ENCODE measurements at places on chromosomes 6 and 20. TPM values are rescaled to one million over a fixed set of nuclear protein-coding genes. Genes with fewer than 3 reads are reported as not detected.

VGLL2 gene
- not detected for total RNA-seq

PTCRA gene
- total RNA-seq: not detected

MUCL3 gene
- not detected for total RNA-seq

STMND1 gene
- total RNA-seq: 2.5 TPM

MGME1 gene
- total RNA-seq: 7.8 TPM

DOK5 gene
- total RNA-seq: 2.0 TPM

DACT2 gene
- total RNA-seq: 1.0 TPM

TAGAP gene
- total RNA-seq: 2.9 TPM

RAB32 gene
- 43.8 TPM for total RNA-seq

SIRPA gene
- total RNA-seq: 53.9 TPM

CCN5 gene
- 16.1 TPM for total RNA-seq

DNA sequence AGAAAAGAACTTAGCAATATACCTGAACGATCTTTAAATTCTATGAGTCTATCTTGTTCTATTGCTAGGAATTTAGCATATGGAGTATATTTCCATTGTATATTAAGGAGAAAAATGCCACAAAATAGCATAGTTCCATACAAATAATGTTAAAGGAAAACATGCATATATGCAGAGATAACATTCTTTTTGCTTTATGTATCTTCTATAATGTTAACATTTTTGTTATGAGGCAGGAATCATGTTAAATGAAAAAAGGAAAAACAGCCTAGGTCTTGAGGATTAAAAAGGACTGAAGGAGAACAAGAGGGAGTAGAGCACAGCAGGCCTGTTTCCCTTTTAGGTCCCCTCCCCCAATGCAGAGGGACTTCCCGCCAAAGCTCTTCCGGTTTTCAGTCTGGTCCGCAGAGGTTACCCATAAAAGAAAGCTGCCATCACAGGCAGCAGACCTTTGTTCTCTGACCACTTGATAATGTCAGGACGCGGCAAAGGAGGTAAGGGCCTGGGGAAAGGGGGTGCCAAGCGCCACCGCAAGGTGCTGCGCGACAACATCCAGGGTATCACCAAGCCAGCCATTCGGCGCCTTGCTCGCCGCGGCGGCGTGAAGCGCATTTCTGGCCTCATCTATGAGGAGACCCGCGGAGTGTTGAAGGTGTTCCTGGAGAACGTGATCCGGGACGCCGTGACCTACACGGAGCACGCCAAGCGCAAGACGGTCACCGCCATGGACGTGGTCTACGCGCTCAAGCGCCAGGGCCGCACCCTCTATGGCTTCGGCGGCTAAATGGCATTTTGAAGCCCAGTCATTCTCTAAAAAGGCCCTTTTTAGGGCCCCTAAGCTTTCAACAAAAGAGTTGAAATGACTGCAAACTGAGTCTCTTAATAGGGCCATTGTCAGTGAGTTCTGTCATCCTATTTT lies 108.4 kb upstream of the PRSS16 start:
- no peak for DNase-seq
- peak overlapping the region; percentile 78 for H3K4me3 ChIP-seq
- no peaks in the 10 kb centered on the region for H3K36me3 ChIP-seq
- H3K27me3 ChIP-seq: no peaks in the 10 kb centered on the region
- no peaks in the 10 kb centered on the region for H3K4me1 ChIP-seq

DNA sequence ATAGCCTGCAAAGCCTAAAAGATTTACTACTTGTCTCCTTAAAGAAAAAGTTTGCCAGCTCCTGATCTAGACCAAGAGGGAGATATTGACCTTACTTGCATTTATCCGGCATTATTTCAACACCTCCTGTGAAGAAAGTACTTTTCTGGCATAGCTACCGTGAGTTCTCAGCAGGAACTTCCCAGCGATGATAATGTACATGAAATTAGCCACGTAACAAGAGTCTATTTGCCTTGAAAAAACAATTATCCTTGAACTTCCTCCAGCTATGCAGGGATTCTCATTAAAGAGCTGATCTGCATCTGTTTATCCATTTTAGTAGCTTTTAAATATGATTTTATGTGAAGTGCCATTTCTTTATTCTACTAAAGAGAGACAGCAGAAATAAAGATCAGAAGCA lies 41.7 kb downstream of the ALDH5A1 start:
- no peak for DNase-seq
- H3K27me3 ChIP-seq: no peaks in the 10 kb centered on the region
- no peak overlapping the region for H3K4me3 ChIP-seq
- H3K36me3 ChIP-seq: no peaks in the 10 kb centered on the region
- no peaks in the 10 kb centered on the region for H3K4me1 ChIP-seq

- H3K4me1 ChIP-seq: no peaks in the 10 kb centered on the region
- no peaks in the 10 kb centered on the region for H3K36me3 ChIP-seq
- H3K27me3 ChIP-seq: no peaks in the 10 kb centered on the region
- no peak overlapping the region for H3K27ac ChIP-seq
These were observed 17.5 kb upstream of the SDCBP2 start for GRCh38 chr20:1346315-1346969.

DNA sequence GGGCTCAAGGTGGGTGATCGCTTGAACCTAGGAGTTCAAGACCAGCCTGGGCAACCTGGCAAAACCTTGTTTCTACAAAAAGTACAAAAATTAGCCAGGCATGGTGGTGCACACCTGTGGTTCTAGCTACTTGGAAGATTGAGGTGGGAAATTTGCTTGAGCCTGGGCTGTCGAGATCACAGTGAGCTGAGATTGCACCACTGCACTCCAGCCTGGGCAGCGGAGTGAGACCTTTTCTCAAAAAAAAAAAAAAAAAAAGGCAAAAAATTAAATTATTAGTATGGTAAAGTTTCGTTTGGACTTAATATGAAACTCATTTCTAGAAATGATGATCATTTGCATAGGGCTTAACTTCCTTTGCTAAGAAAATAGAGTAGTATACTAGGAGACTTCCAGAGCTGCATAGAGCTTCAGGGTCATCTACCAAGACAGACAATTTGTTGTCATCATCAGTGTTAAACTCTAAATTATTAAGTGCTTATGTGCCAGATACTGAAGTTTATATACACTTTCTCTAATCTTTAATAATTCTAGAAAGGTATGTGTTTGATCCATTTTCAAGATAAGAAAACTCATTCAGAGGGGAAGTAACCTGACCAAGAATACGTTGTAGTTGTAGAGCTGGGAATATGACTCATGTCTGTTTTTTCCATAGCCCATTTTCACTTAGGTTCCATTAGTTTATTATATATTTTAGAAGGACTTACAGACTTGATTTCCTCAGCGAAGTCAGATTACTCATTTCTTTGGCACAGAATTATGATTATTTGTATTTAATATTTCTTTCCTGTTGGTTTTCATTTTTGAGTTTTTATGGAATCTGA lies 84.5 kb downstream of the SLC16A10 start:
- DNase-seq: no peak
- H3K4me1 ChIP-seq: no peaks in the 10 kb centered on the region
- no peak overlapping the region for H3K27ac ChIP-seq
- H3K27me3 ChIP-seq: no peaks in the 10 kb centered on the region
- H3K36me3 ChIP-seq: no peaks in the 10 kb centered on the region

GRCh38 chr20:35030136-35030535 lies 62.5 kb downstream of the TRPC4AP start:
- peaks cover 7% of the 10 kb centered on the region for H3K36me3 ChIP-seq
- DNase-seq: no peak
- H3K4me3 ChIP-seq: no peak overlapping the region
- H3K27ac ChIP-seq: no peak overlapping the region
- no peaks in the 10 kb centered on the region for H3K27me3 ChIP-seq

- H3K27ac ChIP-seq: no peak within 1 kb of the TSS
- H3K4me1 ChIP-seq: no peaks in the 10 kb centered on the region
- DNase-seq: no peak
- no peaks in the 10 kb centered on the region for H3K27me3 ChIP-seq
These were observed at the start of gene POPDC3 for GRCh38 chr6:105179244-105180065. POPDC3 (minus strand) TSS chr6:105180014; CDS start chr6:105161909, 18,105 bp downstream.

GRCh38 chr6:114398481-114398880 lies 55.7 kb upstream of the HS3ST5 start:
- no peak overlapping the region for H3K27ac ChIP-seq
- no peaks in the 10 kb centered on the region for H3K27me3 ChIP-seq
- no peaks in the 10 kb centered on the region for H3K36me3 ChIP-seq
- DNase-seq: no peak

DNA sequence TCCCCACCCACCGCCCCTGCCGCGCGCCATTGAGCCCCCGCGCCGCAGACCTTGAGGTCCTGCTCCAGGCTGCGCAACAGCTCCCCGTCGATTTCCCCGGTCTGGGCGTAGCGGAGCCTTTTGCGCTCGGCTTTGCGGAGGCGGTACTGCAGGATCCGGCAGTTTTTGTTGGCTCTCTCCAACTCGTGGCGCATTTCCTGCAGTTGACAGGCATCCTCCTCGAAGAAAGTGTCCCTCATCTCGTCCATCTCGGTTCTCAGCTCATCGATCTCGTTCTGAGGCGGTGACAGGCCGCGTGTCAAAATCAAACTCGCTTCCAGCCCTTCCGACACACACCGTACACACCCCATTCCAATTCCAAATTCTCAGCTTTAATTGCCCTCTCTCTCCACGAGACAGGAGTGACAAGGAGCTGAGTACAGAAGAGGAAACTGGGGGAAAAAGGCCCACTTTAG lies 4.3 kb downstream of the MTCL3 start:
- no peaks in the 10 kb centered on the region for H3K4me1 ChIP-seq
- no peaks in the 10 kb centered on the region for H3K36me3 ChIP-seq
- peak overlapping the region; percentile 54 for H3K4me3 ChIP-seq
- H3K27ac ChIP-seq: no peak overlapping the region
- DNase-seq: no peak

GRCh38 chr6:35698858-35699257 lies 10.1 kb upstream of the FKBP5 start:
- no peaks in the 10 kb centered on the region for H3K4me1 ChIP-seq
- H3K27me3 ChIP-seq: no peaks in the 10 kb centered on the region
- H3K36me3 ChIP-seq: no peaks in the 10 kb centered on the region
- H3K27ac ChIP-seq: no peak overlapping the region

DNA sequence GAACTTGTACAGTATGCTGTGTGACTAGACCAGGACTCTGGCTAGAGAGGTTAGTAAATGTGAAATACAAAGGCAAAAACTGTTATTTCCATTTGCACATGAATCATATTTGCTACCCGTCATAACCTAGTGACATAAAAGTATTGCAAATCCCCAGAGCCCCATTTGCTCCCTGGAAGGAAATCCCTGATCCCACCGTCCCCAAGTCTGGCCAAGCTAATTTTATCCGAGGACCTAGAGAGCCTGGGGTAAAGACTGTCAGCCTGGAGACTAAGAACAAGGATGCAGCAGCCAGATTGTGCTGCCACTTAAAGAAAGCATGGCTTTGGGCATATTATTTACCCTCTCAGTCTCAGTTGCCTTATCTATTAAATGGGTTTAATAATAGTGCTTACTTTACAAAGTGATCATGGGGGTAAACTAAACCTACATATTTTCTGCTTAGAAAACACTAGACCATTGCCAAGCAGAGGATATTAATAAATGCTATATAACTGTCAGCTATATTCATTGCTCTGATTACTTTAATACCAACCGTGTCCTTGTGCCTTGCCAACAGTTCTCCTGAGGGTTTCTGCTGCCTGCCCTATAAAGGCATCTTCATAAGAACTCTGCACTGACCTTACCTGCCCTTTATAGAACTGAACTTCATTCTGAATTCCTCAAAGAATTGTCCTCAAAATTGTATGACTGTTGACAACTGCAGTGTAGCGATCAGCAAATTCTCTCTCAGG lies 16.9 kb upstream of the TNFAIP3 start:
- H3K4me3 ChIP-seq: no peak overlapping the region
- no peak overlapping the region for H3K27ac ChIP-seq
- no peak for DNase-seq
- no peaks in the 10 kb centered on the region for H3K4me1 ChIP-seq

- H3K4me3 ChIP-seq: no peak overlapping the region
- H3K27ac ChIP-seq: no peak overlapping the region
- no peak for DNase-seq
- no peaks in the 10 kb centered on the region for H3K27me3 ChIP-seq
- H3K36me3 ChIP-seq: no peaks in the 10 kb centered on the region
- H3K4me1 ChIP-seq: no peaks in the 10 kb centered on the region
These were observed 167.7 kb downstream of the EYA2 start for GRCh38 chr20:47062226-47062890.

GRCh38 chr20:63568170-63568981 lies 5.7 kb downstream of the HELZ2 start:
- H3K4me3 ChIP-seq: no peak overlapping the region
- DNase-seq: no peak
- no peaks in the 10 kb centered on the region for H3K27me3 ChIP-seq
- no peak overlapping the region for H3K27ac ChIP-seq
- peaks cover 6% of the 10 kb centered on the region for H3K4me1 ChIP-seq
- H3K36me3 ChIP-seq: peaks cover 9% of the 10 kb centered on the region

DNA sequence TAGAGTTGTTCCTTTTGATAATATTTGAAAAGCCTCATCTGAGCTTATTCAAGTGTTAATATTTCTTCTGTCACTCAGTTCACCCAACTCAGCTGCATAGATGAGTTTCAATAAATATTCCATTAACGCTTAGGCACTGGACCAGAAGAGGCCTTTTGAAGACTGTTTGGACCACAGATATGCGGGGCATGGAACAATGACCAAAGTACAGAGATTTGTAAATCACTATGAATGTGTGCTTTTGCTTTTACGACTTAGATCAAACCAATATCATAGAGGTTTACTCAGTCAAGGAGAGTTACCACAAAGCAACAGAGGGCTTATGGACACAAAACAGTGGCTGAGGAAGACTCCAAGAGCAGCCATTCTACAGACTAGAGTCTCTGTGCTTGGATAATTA lies 99.9 kb downstream of the RTN4IP1 start:
- H3K36me3 ChIP-seq: no peaks in the 10 kb centered on the region
- no peak for DNase-seq
- no peak overlapping the region for H3K27ac ChIP-seq
- H3K4me1 ChIP-seq: peaks cover 2% of the 10 kb centered on the region
- no peaks in the 10 kb centered on the region for H3K27me3 ChIP-seq

DNA sequence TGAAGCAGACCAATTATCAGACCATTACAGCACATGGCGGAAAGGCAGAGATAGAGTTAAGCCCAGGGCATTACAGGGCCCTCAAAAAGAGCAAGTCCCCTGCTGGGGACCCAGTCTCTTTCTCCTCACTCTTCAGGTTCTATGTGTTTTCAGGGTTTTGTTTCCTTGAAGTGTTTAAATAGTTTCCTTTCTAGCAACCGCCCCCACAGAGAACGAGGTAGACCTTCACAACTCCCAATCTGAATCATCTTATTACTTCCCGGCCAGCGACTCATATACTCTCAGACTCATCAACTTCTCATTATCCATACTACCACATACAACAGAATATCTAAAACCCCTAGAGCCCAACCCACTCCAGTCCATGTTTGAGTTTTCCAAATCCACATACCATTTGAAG lies 526.6 kb upstream of the ARID1B start:
- H3K36me3 ChIP-seq: no peaks in the 10 kb centered on the region
- H3K4me1 ChIP-seq: no peaks in the 10 kb centered on the region
- no peak overlapping the region for H3K4me3 ChIP-seq
- no peak for DNase-seq
- H3K27me3 ChIP-seq: no peaks in the 10 kb centered on the region

GRCh38 chr6:110322874-110323242 lies 35.3 kb downstream of the METTL24 start:
- peak overlapping the region; percentile 53 for H3K27ac ChIP-seq
- no peaks in the 10 kb centered on the region for H3K36me3 ChIP-seq
- DNase-seq: no peak
- no peaks in the 10 kb centered on the region for H3K4me1 ChIP-seq
- H3K4me3 ChIP-seq: no peak overlapping the region

All from breast epithelium (tissue), 4 donors.